ENCODE measurements at places on chromosomes 2 and 18.

DNA sequence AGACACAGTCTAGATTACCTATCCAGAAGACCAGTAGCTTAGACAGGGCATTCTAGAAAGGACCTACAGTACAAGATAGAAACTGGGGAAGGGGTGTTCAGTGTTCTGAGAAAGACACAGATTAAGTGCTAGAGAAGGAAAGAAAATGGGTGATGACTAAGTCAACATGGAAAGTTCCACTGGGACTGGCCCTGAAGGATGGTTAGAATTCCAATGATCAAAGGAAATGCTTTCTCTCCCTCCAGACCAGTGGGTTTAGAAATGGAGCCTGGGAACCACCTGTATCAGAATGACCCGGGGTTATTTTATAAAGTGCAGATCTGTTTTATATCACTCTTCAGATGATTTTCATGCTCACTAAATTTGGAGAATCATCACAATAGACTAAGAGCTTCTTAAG lies 5.8 kb upstream of the COLEC12 start:
- DNase-seq: no peak

DNA sequence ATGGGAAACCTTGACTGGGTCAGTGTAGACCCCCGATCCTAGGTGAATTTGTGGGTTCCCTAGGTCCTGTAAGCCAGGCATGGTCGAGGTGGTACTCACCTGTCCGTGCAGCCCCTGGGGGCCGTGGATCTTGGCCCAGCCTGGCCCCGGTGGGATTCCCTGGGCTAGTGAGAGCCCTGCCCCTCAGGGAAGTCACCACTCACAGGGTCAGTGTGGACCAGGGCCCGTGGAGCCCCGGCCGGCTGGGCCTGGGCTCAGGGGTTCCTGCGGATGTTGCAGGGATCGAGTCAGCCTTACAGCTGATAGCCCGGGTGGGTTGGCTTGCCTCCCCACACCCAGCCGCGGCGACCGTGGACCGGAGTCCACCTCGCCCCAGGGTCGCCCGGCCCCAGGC lies 528 bp downstream of the ATG9A start:
- DNase-seq: no peak

GRCh38 chr2:28352610-28353195 lies 40.0 kb upstream of the FOSL2 start:
- peak; percentile 18 for DNase-seq

DNA sequence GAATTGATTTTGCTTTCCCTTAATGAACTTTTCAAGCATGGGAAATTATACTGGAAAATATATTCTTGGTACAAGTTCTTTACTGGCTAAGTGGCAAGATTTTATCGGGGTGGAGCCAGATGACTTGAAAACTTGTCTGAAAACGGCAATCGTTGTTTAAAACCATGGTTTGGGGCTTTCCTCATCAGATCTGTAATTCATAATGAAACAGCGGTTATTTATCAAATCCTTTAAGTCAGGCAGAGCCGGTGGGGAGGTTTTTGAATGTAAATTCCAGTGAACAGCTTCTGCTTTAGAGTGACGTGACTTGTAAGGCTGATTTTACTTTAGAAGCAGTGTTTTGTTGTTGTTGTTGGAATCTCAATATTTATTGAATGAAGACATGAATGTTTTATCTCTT lies 2.6 kb downstream of the SEC11C start:
- no peak for DNase-seq
